Kidney (tissue), 22 donors: ENCODE measurements at places on chromosomes 5 and 9.

DNA sequence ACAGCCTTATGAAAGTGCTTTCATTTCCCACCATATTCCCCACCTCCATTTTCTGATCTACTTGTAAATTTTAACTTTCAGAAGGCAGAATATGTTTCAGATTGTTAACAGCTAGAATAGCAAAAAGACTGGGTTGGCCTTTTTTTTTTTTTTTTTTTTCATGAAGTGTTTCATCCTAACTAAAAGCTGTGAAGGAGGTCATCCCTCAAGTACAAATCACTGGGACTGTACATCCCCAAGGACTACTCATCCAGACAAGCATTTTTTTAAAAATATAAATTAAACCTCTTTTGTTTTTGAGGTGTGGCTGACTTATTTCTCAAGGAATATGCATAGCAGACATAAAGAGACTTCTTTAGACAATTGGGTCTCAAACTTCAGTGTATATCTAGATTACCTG lies 542.1 kb upstream of the TUSC1 start:
- no peak for DNase-seq

DNA sequence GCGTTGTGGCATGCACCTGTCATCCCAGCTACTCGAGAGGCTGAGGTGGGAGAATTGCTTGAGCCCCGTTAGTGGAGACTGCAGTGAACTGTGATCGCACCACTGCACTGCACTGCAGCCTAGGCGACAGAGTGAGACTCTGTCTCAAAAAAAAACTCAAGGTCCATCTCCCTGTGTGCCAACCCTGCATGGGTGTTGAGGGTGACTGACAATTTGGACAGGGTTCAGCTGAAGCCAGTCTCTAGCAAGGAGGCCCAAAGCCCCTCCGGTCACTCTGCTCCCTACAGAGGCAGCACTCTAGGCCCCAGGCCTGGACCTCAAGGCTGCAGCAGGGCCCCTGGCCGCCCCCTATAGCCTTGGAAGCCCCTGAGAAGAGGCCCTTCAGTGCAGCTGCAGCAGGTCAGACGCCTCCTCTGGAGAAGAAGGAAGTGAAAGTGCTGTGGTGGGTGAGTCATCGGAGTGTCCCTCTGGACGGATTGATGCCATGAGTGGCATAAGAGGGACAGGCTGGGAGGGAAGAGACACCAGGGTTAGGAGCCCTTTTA lies 39.2 kb upstream of the NEK6 start:
- no peak for DNase-seq

- no peak for DNase-seq
Measured at GRCh38 chr5:176629853-176630680, at the start of the genes EIF4E1B and SNCB. Gene EIF4E1B, plus strand, starts transcription at chr5:176630675. Its CDS starts 12,113 bp downstream, at chr5:176642788. Gene SNCB, minus strand, starts transcription at chr5:176630534. Its CDS starts 880 bp downstream, at chr5:176629654.

DNA sequence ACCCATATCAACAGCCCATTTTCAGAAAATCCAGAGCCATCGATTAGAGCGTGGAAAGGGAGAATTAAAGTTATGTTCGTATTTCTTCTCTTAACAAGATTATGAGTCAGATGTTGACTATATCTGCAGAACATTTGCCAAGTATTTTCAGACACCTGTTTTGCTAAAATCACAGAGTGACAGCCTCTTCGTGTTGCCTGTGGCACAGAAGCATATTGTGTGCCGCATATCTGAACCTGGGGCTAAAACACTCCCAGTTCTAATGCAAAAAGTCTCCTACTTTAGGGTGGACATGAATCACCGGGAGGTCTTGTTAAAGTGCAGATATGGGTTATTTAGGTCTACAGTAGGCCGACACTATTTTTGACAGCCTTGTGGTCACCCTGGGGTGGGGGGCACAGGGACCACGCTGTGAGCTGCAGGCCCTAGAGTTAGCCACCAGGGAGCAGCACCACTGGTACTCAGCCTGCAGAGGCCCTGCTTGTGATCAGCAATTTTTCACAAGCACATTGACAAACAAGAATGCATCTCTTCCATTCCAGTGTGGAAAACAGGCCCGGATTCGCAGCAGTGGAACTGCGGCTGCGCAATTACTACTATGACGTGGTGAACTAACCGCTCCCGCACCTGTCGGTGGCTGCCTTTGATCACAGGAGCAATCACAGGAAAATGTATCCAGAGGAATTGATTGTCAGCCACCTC lies 93.5 kb downstream of the SYK start:
- peak; percentile 23 for DNase-seq

DNA sequence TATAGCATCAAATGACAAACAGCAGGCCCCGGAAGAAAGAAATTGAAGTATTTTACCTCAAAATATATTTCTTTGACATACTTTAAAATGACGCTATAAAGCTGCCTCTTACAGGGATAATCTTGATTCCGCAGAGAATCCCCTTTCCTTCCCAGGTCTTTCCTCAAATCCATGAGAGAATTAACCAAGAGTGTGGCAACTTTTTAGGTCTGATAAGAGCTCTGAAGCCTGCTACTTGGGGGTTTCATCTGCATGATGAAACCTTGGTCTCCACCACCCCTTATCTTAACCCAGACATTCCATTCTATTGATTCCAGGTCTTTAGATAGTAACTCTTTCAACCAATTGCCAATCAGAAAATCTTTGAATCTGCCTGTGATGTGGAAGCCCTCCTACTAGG lies 173.8 kb downstream of the CEMIP2 start:
- DNase-seq, result no peak

DNA sequence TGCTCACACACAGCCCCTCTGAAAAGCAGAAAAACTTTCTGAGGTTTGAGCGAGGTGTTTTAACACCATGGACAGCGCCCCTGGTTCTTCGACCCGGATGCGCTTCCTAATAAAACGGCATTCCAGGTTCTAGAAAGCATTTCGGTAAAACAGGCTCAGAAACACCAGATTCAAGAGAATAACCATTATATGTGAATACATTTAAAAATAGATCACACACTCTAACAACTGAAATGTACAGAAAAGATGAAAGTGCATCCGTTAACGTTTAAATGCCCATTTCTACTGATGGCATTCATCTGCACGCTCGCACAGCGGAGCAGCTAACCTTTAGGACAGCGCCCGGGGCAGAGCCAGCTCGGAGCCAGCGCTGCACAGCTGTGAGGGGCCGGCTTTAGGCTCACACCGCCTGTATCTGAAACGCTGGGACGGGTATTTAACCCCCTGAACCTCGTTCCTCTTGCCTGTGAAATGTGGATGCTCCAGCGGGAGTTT lies 26.3 kb upstream of the TENT4A start:
- peak; percentile 59 for DNase-seq

DNA sequence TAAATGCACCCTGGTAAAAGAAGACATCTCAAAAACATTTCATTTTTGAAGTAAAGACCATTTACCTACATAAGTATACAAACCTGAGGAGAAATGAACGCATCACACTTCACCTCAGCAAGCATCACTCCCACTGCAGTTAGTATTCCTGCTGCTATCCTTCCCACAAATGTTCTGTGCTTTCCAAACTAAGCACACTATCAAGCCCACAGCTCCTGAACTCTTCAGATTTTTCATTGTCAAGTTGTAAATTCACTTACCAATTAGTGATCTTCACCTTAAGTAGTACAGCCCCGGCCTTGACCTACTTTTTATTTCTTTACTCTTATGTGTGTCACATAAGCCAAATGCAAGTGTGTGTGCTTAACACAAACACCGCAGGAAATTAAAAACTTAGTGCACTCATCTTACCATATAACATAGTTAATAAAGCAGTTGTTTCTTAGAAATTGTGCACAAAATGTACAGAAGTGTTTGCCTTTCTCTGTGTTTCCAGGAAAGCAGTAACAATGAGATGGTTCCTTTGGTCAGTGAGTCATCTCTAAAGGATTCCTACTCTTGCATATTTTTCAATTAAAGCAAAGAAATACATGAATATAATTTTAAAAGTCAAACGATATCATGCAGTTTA lies 169.4 kb downstream of the APBA1 start:
- no peak for DNase-seq

- DNase-seq, result no peak
Measured at GRCh38 chr5:65413822-65414221, 67.9 kb downstream of the ADAMTS6 start.

- peak; percentile 76 for DNase-seq
Measured at GRCh38 chr9:107465467-107466451, 23.8 kb downstream of the KLF4 start.

DNA sequence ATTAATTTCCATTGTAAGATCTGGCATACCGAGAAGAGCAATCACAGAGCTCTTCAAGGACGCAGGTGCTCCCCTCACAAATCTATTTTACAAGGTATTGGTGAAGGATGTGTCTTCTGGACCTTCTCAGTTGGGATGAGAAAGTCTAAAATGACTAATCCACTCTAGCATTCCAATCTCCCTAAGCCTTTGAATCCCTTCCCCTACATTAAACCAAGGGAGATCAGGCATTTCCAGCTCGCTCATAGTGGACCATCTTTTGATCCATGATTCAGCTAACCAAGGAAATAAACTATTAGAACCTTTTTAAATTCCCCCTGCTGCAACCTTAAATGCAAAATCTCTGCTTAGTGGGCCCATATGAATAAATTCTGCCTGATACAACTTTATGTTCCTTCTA lies 95.9 kb upstream of the FBN2 start:
- no peak for DNase-seq

DNA sequence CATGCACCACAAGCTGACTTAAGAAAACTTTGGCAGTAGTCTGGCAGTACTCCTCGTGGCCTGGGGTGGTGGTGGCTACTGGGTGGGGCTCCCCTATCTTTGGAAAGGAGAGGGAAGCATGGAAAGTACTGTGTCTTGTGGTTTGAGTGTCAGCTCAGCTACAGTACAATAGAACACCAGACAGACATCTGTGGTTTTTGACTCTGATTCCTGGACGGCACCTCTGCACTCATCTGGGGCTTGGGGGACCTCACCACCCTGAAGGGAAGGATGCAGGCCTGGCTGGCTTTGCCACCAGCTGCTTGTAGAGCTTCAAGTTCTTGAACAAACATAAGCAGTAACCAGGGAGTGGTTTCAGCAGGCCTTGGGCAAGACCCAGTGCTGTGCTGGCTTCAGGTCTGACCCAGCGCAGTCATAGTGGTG lies 40.6 kb downstream of the TNFSF8 start:
- no peak for DNase-seq

DNA sequence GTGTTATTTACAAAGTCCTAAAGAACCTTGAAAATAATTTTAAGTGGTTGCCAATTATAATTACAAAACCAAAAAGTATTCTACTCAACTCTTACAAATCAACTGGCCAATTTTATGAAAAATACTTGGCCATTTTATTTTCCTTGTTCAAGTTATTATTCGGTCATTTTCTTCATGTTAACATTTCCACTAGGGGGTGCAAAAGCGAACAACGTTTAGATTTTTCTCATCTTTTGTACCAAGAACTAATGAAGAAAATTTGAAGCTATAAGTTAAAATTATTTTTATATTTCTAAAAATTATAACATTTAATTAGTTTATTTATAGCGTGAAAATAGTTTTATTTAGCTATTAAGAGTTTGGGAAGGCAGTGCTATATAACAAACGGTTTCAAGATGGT lies 1453.3 kb downstream of the MAT2B start:
- no peak for DNase-seq

- no peak for DNase-seq
Measured at GRCh38 chr9:85527331-85528020, 214.3 kb downstream of the AGTPBP1 start.

DNA sequence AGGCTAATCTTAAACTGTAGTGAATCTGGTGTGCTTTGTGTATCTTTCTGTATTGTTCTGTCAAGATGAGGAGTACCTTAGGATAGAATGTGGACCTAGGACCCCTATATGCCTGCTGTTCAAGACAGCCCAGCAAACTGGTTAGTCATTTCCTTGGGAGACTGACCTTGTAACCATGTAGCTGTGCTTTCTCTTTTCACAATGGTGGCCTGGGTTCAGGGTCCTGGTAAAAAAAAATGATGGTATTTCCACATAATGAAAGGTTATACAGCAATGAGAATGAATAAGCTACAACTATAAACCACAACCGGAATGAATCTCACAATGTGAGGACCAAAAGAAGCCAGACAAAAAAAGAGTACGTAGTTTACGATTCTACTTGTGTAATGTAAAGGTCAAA lies 36.4 kb upstream of the F2RL1 start:
- no peak for DNase-seq

DNA sequence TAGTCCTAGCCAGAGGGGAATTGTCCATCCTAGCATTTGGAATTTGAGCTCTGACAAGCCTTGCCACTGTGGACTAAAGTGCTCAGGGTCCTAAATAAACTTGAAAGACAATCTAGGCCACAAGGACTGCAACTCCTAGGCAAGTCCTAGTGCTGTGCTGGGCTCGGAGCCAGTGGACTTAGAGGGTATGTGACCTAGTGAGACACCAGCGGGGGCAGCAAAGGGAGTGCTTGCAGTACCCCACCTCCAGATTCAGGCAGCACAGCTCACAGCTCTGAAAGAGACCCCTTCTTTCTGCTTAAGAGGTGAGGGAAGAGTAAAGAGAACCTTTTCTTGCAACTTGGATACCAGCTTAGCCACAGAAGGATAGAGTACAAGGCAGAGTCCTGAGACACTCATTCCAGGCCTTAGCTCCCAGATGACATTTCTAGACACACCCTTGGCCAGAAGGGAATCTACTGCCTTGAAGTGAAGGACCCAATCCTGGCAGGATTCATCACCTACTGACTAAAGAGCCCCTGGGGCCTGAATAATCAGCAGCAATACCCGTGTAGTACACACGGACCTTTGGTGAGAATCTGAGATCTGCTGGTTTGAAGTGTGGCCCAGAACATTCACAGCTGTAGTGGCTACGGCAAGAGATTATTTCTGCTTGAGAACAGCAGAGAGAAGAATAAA lies 164.6 kb downstream of the CCDC171 start:
- no peak for DNase-seq

- DNase-seq, result no peak
Measured at GRCh38 chr9:105146677-105147076, 97.8 kb upstream of the SLC44A1 start.

DNA sequence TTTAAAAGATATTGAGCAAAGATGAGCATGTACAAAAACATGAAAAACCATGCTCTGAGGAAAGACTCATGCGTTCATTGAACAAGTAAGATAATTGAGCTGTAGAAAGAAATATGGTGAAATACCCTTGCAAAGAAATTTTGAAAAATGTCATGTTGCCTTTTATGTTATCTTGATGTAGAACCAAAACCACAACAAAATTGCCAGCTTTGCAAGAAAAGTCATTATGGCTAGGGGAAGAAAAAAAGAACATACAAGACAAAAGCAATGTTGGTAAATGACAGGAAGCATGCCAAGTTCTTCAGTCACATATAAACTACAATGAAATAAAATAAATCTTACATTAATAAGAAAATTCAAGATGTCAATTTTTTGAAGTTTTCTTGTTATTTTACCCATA lies 368.0 kb downstream of the IRX1 start:
- DNase-seq, result no peak

- no peak for DNase-seq
Measured at GRCh38 chr5:96114736-96115135, 153.1 kb upstream of the ELL2 start.

DNA sequence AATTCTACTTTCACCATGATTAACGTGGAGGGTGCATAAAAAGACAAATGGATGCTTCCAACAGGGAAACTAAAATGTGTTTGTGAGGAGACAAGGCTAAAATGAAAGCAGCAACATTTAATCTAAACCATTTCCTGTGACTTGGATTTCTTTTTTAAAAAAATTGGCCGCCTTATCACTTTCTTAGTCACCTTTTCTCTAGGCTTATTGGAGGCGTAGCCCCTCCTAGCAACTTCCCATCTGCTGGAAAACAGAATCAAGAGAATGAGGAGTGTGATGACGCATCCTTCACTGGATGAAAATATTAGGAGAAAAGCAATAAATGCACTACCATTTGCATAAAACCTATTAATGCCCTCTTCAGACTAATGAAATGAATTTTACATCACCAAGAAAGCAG lies 791 bp upstream of the GPR150 start:
- no peak for DNase-seq
